ENCODE measurements at places on chromosomes 2 and 18.

DNA sequence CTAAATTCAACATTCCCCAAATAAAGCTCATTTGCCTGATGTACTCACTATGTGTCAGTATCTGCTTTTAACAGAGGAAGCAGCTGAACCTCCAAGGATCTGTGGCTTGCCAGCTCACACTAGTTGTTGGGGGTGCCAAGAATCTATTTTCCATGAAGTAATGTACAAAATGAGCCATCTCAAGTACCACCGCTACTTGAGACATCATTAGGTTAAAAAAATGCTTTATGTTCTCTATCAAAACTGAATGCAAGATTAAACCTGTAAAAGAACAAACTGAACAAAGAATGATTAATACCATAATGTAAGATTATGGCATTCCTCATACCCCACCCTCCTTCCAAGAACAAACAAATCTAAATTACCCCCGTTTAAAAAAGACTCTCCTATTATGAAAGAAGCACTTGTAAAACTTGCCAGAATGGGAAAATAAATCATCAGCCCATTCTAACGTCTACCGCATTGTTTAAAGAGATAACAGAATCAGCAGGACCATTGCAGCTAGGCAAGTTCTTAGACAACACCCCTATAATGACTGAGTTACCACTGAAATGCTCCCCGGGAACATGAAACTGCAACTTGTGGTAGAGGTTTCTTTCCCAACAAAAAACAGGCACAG is 471.6 kb downstream of the DLGAP1 start:
- DNase-seq = peak; percentile 73

- no peak for DNase-seq
Observed at GRCh38 chr2:10342245-10342951, 39.7 kb downstream of the HPCAL1 start.

DNA sequence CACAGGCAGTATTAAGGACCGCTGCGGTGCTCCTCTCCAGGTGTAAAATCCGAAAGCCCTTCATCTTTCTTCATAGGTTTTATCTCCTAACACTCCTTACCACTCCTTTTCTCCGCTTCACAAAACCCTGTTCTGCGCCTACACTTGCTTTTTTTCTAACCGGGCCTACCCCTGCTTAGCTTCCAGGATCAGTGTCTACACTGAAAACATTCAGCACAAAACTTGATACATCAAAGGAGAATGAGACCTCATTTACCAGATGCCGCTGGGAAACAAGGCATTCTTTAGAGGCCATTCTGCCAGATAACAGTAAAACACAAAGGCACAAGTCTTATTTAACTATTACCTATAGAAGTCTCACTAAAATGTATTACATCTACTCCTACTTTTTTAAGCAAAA is 13.1 kb downstream of the CHST10 start:
- DNase-seq = no peak

- peak; percentile 14 for DNase-seq
Observed at GRCh38 chr2:224584785-224585210, 365 bp downstream of the CUL3 start.

DNA sequence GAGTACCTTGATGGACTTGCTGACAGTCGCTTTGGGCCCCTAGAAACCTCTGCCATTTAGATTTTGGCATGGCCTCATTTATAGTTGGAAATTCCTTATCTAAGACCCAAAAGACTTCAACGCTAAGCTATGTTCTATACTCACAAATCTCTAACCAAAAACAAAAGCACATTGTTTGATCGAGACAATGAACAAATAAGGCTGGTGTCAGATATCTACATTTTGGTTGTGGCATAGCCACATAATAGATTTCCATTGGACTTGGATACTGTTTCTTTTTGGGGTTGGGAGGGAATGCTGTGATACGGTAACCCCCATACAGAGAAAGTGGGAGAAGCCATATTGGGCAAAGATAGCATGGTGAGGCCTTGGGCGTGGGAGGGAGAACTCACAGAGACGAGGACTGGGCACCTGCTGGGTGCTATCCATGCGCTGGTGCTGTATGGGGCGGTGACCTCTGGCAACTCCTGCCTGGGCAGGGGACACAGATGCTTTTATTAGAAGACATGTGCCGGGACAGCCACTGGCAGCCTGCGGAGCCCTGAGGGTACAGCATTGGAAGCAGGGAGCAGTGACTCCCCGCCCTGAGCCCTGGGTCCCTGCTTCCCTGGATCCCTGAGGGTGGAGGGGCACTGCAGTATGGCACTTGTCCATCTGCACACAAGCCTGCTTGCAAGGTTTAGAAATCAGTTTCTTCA is 97.1 kb downstream of the ASAP2 start:
- no peak for DNase-seq

- DNase-seq = no peak
Observed at GRCh38 chr2:179349670-179350303, 85.2 kb upstream of the SESTD1 start.

DNA sequence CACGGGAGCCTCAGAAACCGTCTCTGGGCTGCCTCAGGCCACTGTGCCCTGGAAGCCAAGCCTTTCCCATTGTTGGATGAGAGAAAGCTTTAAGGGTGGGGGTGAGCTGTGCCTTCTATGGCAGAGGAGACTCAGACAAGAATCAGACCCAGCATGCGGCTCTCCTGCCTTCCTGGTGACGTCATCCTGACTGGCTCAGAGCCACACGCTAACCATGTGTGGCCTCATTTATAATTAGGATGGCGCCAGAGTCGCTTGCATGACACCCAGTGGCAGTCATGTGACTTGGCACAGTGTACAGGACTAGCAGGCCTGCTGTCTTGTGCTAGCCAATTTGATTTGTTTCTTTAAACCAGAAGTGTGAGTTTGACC is 99.1 kb downstream of the SH3BP4 start:
- DNase-seq = peak; percentile 79

- DNase-seq = no peak
Observed at GRCh38 chr2:54864096-54864495, 140.6 kb downstream of the EML6 start.

DNA sequence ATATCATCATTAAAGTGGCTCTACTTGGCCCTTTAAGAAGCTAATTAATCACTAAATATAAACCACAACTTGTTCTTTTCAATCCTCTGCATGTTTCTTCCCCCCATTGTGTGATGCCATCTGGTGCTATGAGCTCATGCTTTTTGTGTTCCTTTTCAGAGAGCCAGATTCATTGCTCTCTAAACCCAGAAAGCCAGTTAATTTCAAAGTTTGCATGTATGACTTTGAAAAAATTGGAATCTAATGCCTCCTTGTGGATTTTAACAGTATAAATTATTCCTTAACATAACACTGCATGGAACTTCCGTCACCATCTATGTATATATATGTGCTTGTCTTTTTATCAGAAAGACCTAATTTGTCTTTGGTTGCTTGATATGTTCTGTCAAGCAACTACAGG is 31.1 kb downstream of the TMEM178A start:
- peak; percentile 43 for DNase-seq

- no peak for DNase-seq
Observed at GRCh38 chr2:21993002-21993401, 869.2 kb downstream of the TDRD15 start.

- DNase-seq = no peak
Observed at GRCh38 chr2:86592547-86593230, 29.4 kb upstream of the CHMP3 start.

- no peak for DNase-seq
Observed at GRCh38 chr18:407626-408224, 92.8 kb downstream of the COLEC12 start.

- DNase-seq = no peak
Observed at GRCh38 chr2:235377176-235377575, 116.7 kb upstream of the AGAP1 start.

DNA sequence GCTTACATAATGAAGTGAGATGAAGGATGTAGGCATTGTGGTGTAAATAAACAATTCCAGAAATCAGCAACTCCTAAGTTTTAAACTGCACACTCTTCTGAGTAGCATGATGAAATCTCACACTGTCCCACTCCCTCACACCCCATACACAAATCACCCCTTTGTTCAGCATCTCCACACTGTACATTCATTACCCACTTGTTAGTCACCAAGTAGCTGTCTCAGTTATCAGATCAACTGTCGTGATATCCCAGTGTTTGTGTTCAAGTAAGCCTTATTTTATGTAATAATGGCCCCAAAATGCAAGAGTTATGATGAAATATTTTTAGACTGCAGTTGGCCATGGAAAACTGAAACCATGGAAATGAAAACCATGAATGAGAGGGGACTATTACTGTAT is 135.7 kb downstream of the GRB14 start:
- DNase-seq = peak; percentile 56

- DNase-seq = no peak
Observed at GRCh38 chr2:106561356-106561755, 74.2 kb downstream of the CD8B2 start.

DNA sequence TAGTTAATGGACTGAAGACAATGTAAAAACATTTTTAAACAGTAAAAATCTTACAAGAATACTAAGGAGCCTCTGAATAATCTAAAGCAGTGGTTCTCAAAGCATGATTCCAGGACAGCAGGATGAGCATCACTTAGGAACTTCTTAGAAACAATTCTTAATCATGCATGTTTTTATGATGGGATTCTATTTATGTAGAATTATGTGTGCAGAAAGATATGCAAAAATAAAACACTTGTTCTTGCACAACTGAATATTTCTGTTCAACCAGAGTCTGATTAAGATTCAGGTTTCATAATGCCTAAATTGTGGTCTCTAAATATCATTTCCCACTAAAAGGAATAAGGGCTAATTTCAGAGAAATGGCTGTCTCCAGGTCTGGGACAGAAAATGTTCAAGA is 69.2 kb upstream of the MTIF2 start:
- no peak for DNase-seq

DNA sequence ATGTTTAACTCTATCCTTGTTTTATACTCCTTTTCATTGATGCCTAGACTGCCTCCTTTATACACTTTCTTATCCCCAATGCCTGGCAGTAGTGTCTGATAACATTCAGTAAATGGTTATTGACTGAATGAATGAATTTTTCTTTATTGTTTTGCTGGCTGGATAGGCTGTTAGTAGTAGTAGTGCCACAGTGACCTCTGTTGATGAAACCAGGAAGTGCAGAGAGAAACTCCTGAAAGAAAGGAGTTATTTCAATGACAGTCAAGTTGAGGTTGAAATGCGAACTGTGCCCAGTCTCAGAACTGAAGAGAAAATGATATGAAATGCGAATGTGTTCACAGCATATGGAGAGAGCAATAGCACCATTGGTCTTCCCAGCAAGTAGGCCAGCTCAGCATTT is 26.8 kb upstream of the SLC9A2 start:
- peak; percentile 25 for DNase-seq

- DNase-seq = no peak
Observed at GRCh38 chr2:20172273-20173055, 52.5 kb downstream of the SDC1 start.

DNA sequence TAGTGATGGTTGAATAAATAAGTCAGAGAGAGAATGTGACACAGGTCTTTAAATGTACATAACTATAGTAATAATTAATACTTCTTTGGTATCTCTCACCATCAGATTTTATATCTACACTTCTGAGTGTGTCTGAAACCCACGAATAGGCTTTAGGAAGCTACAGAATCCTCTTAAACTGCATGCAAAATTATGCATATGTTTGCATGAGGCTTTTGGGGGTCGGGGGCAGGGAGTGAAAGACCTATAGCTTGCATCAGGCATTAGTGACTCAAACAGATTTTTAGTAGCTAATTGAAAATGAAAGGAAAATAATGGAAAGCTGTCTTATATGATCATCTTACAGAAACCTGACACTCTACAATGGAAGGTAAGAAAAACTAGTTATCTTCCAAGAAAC is 14.9 kb downstream of the LRPPRC start:
- DNase-seq = no peak

GRCh38 chr2:96409820-96410164 is 74.2 kb downstream of the NCAPH start:
- no peak for DNase-seq

GRCh38 chr2:74066491-74067203 is 81.1 kb downstream of the BOLA3 start:
- no peak for DNase-seq

- peak; percentile 25 for DNase-seq
Observed at GRCh38 chr2:69088466-69088865, 75.5 kb downstream of the ANTXR1 start.

- no peak for DNase-seq
Observed at GRCh38 chr2:42519624-42520023, 25.8 kb upstream of the KCNG3 start.

GRCh38 chr2:233395687-233396086 is 41.4 kb downstream of the DGKD start:
- no peak for DNase-seq

GRCh38 chr2:15560140-15560987 is 770 bp downstream of the NBAS start:
- peak; percentile 23 for DNase-seq

- DNase-seq = peak; percentile 95
Observed at GRCh38 chr2:8598295-8599165, 83.3 kb upstream of the ID2 start.

DNA sequence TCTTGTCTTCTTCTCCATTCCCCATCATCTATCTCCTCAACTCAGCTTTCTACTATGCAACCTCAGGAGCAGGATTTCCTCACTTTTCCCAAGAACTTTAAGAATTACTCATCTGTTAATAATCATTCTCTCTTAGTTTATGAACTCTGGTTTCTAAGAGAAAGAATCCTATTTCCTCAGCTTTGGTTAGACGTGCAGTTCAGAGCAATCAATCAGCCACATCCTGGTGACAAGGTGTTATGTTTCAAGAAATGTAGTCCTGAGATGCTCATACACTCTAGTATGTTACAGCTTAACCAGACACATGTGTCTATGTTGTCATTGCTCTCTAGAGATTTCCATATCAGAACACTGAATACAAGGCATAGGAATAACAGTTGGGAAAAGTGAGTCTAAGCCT is 277.9 kb downstream of the MBD2 start:
- no peak for DNase-seq

DNA sequence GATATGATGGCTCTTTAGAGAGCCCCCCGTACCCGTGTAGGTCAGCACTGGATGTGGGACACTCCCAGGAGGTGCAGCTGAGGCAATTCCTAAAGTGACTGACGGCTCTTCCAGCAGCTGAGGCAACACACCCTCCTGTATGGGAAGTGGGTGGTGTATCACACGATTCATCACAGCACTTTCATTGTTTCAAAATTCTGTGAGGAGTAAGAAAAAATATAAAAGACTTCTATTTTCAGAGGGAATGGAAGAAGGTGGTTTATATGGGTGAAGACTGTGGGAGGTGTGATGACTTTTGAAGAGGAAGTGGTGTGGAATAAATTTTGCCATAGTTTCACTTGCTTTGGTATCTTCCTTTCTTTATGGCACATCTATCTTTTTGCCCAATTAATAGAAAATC is 22.3 kb downstream of the QPCT start:
- peak; percentile 13 for DNase-seq

- DNase-seq = no peak
Observed at GRCh38 chr2:15750433-15750814, 158.8 kb downstream of the DDX1 start.

GRCh38 chr2:2941205-2941604 is 436.4 kb downstream of the EIPR1 start:
- no peak for DNase-seq

DNA sequence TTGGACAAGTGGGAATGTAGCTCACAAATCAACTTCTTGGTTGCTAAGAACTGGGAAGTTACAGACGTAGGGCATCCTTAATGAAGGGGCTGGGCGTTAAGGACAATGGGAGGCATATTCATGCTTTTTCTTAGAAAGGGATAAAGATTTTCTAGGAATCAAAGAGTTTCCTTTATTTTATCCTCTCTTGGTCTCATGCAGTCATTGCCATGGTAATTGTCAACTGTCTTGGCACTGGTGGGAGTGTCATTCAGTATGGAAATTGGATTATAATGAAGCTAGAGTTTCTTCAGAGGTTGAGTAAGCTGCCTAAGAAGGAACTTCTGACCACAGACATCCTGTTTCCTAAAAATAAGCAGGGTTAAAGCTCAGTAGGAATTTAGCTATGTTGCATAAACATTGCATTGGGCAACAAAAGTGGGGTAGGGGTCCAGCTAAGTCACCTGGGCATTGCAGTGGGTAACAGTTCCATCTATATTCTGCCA is 114.0 kb downstream of the LYPD6B start:
- peak; percentile 23 for DNase-seq

Measured in HT1080 (cell line).